Aorta (tissue), 5 donors: ENCODE measurements at places on chromosomes 12 and 14.

DNA sequence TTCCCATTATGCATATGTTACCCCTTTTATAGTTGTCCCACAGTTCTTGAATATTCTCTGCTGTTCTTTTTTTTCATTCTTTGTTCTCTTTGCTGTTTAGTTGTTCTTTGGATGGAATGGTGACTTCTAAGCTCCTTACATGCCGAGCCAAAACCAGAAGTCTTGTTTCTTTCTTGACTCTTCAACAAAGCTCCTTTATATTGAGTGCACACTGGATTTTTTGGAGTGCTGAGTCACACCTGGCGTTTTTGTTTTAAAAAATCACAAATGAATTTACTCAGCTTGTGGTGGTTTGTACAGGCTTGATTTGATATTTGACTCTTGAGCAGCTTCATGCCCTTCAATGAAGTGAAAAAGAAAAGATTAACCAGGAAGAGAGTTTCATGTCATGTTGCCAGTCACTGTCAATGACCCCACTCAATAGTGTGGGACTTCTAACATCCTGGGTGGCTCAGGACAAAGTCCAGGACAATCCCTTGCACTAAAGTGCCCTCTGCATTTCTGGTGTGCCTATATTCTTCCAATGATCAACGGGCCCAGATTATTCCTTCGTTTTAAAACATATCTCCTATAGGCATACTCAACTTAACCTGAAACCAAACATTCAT is 112.4 kb upstream of the SLC38A4 start:
- no peak for DNase-seq

DNA sequence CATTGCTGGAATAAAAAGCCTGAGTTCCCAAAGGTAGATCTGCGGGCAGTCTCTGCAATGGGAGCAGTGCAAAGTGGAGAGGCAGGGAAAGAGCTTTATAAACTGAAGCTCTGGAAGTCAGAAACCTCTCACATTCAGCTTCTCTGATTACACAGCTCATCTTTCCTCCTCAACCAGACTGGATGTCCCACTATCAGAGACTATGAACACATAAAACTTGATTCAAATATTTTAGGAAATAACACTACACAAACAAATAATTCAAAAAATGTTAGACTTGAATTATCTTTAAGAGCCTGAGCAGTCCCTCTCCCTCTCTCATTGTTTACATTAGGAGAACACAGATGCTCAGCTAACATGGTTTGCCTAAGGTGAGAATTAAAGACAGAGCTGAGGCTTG is 72.9 kb downstream of the DENND5B start:
- no peak for DNase-seq

GRCh38 chr12:54046809-54047159 is 6.9 kb upstream of the HOXC4 start:
- DNase-seq = no peak

DNA sequence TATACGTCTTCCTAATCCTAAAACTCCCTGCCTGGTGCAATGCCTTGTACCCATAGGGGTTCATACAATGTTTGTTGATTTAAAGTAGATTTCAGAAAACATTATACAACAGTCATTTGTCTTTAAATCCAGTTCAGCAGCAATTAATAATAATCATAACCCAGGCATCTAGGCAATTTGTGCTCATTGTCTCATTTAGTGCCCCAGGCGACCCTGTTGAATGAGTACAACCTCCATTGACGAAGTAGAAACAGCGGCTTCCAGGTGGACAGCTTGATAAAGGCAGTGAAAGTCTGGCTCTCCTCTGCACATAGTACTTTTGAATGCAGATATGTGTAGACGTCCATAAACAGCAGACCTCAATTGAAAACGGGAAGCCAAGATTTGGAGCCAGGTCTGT is 82.9 kb upstream of the CPM start:
- no peak for DNase-seq

DNA sequence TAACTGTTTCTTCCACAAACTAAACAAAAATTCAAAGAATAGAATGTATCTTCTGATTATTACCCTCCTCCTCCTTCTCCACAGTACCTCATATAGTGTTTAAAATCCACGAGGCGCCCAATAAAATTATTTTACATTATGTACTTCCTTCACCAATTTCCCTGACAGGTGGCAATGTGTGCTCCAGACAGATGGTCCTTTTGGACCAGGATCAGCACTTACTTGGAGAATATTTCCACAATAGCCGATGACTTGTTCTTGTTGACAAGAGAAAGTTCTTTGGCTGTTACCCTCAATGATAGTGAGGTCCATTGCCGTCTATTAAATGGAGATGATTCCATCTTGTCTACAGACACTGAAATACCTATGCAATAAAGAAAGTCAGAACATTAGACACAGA is 34.9 kb downstream of the LIMA1 start:
- DNase-seq = no peak

DNA sequence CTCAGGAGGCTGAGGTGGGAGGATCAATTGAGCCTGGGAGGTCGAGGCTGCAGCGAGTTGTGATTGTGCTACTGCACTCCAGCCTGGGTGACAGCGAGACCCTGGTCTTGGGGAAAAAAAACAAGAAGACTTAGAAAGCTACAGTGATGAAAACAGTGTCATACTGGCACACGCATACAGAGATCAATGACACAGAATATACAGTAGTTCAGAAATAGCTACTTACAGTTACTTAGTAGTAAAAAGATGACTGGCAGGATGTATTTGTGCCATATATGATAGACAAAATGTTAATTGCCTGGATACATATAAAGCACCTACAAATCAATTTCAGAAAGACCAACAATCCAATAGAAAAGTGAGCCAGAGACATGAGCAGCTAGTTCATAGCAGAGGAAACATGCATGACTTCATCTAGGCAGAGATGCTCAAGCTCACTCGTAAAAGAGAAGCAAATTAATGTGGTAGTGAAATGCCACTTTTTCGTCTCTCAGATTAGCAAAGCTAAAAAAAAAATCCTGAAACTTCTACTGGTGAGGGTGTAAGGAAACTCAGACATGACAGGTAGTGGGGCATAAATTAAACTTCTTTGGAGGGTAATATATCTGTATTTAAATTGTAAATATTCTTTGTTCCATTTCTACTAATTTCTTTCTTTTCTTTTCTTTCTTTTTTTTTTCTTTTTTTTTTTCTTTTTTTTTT is 2.5 kb upstream of the ALDH2 start:
- no peak for DNase-seq

DNA sequence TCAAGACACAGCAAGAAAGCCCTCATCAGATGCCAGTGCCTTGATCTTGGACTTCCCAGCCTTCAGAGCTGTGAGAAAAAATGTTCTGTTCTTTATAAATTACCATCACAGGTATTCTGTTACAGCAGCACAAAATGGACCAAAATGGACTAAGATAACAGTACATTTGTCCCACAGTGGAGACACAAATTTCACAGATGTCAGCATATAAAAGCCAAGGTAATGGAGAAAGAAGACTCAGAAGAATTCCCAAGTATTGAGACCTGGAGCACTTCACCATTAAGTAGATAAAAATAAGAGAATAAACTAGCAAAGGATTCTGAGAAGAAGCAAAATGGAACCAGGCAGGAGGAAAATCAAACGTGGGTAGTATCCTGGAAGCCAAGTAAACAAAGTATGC is 131.0 kb downstream of the NOVA1 start:
- no peak for DNase-seq

DNA sequence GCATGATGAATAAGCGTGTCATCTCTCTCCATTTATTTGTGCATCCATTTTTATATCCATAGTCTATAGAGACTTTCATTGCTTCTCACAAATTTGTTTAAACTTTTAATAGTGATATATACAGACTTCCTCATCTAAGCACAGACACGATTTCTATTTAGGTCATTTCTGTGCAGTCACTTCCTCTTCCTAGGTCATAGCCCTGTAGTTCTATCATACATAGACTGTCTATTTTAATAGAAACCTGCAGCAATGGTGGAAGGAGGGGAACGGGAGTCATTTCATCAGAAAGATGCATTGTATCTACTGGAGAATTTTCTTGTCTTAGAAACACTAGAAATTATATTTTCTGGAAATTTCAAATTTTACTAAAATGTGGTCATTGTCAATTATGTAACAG is 133.4 kb upstream of the FGD4 start:
- DNase-seq = no peak
